ENCODE measurements at places on chromosomes 2 and 18.

DNA sequence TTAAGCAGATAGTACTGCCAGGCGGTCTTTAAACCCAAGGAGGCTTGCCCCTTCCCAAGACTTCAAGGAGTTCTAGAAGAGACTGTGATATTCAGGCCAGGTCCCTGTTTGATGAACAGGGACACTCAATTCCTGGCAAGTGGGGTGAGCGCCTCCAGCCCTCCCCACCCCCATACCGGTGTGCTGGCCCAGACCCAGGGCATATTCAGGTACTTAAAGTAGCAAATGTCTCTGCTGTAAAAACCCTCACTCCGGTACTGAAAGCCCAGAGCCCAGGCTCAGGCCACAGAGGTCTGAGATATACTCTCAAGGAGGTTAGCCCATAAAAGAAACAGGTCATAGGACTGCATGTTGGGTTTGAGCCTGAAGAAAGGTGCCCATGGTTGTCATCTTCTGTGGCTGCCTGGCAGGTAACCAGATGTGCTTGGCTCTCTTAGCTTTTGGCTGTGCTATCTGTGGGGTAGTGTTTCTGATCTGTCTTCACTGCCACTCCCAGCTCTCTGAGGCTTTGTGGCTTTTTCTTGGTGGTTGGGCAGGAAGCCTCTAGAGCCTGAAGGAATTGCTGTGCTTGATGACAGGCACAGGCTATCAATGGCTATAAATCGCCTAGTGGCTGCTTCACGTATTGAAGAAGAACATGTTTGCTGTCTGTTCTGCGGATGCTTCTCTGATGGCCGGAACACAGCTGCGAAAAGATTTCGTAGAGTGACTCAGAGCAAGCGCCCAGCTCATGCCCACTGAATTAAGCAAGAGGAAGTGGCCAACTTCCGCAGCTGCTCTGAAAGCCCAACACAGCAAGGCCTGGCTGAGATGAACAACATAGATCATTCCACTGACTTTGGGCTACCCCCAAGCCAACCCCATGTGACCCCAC lies 63.3 kb upstream of the ALPP start:
- DNase-seq, result peak; percentile 98

DNA sequence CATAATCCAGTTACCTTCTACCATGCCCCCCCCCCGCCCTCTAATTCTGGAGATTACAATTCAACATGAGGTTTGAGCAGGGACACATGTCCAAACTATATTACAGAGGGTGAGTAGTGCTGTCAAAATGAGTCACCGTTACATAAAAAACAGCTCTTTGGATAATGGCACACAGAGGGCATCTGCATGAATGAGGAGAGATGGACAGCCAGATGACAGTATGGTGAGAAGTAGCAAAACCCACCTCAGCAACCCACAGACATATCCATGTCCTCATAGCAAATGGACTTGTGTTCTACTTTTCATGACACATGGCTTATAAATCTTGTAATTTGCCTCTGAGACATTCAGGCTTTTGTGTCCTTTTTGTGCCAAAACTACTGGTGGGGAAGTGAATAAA lies 132.0 kb downstream of the EML6 start:
- DNase-seq, result no peak

DNA sequence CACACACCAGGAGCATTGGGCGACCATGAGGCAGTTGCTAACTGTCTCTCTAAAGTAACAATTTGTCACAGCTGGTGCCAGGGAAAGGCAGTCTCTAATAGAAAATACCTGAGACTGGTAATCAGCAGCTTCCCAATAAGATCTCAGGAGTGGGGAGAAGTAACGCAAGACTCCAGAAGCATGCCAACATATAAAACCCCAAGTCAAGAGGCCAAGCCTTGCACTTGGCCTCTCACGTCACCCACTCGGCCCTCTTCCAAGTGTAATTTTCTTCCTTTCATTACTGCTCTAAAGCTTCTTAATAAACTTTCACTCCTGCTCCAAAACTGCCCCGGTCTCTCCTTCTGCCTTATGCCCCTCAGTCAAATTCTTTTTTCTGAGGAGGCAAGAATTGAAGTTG lies 455.6 kb upstream of the ACVR2A start:
- DNase-seq, result no peak

GRCh38 chr2:226981791-226982326 lies 146.0 kb downstream of the RHBDD1 start:
- no peak for DNase-seq

DNA sequence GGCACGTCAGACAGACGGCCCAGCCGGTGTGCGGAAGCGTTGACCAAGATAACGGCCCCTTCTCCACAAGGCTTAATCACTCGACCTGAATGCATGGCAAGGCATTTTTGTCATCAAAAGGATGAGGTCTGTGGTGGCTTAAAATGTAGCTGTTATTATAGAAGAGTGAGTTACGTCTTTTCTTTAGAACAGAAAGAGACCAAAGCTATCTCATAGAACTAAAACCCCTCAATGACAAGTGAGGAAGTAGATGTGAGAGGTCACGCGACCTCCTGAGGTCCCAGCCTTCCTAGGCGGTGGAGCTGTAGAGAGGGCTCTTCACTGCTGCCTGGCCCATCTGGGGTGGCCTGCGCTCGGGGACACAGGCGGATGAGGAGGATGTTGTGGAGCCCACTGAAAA lies 75.7 kb downstream of the LDLRAD4 start:
- no peak for DNase-seq

DNA sequence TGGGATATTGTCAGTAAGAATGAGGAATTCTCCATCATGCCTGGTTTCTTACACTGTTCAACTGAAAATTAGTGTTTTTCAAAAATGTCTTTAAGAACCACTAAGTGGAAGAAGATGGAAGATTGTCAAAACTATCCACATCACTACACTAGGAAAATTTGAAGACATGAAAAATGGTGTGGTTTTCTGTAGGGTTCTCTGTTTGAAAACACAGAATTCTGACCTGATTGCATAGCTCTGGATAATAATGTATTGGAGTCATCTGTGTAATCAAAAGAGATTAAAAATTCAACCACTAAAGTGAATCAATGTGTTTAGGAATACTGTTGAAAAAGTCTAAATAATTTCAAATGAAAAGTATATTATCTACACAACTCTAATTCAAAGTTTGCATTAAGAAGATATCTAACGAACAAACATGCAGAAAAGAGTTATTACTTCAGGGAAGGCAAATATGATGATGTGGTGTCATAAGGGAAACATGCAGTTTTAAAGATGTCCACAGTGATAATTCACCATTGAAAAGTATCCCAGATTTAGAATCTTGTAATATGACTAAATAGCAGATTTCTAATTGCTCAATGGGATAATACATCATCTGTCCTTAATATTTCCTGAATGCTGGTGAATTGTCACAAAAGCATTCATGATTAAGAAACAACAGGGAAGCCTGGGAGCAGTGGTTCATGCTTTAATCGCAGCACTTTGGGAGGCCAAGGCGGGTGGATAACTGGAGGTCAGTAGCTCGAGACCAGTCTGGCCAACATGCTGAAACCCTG lies 116.9 kb downstream of the ERBB4 start:
- no peak for DNase-seq

GRCh38 chr18:36608107-36608506 lies 220.7 kb downstream of the TPGS2 start:
- no peak for DNase-seq

- no peak for DNase-seq
Measured at GRCh38 chr18:39205565-39206195, 1640.1 kb upstream of the CELF4 start.

- no peak for DNase-seq
Measured at GRCh38 chr2:60262178-60262577, 291.3 kb downstream of the BCL11A start.

DNA sequence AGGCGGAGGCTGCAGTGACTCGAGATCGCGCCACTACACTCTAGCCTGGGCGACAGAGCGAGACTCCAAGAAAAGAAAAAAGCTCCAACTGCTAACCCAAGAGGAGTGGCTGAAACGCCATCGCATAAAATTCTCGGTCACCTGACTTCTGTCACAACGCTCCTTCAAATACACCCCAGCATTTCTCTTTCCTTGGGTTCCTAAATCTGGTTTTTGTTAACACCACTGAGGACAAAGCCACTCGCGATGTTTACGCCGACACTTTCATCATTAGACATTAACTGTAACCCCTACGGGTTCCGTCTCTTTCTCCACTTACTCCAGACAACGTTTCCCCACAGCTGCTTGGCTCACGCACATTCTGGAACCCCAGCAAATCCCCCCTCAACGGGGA lies 679 bp downstream of the CLK1 start:
- DNase-seq, result peak; percentile 50

- DNase-seq, result no peak
Measured at GRCh38 chr2:126399001-126399400, 257.0 kb upstream of the GYPC start.

- DNase-seq, result no peak
Measured at GRCh38 chr2:23695214-23695889, 231.6 kb downstream of the ATAD2B start.

DNA sequence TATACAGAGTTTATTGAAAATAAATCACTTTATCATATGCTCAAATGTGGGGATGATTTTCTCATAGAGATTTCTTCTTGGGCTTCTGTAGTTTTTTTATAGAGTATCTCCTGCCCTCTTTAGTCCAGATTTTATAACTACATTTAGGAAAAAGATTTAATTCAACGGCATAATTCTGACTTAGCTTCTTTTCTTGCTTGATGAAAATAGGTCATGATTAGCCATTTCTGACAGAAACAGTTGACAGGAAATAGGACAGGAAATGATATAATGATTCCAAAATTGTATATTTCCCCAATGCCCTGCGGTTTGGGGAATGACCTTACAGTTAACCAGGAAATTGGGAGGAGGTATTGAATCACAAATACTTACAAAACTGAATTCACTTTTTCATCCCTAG lies 1531.9 kb upstream of the ACVR2A start:
- DNase-seq, result peak; percentile 3

DNA sequence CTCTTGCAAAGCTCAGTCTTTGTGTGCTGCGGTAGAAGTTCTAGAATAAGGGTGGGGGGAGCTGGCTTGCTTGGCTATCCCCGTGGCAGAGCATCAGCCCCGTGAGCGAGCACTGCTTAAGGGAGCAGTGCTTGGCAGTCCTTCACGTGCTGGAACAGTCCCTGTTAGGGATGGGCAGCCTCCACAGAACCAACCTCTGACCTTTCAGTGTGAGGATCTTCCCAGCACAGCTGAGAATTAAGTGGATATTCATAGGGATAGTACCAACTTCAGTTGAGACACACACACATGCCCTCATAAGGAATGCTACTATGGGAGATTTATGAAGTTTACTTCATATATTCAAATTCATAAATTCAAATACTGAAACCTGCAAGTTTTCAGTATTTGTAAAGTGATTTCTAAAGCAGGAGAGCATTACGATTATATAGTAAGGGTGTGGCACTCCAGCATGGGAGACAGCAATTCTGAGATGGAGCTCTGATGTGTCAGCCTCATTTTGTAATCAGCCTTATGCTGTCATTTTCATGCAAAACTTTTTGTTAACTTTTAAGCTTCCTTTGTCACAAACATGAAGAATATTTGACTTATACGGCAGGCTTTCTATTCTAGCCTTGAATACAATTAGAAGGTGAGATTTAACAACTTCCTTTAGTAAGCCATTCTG lies 39.5 kb downstream of the ATP9B start:
- DNase-seq, result no peak

- DNase-seq, result no peak
Measured at GRCh38 chr2:18402-19271, 27.7 kb downstream of the FAM110C start.

- no peak for DNase-seq
Measured at GRCh38 chr2:215825707-215826106, 187.6 kb downstream of the MREG start.

DNA sequence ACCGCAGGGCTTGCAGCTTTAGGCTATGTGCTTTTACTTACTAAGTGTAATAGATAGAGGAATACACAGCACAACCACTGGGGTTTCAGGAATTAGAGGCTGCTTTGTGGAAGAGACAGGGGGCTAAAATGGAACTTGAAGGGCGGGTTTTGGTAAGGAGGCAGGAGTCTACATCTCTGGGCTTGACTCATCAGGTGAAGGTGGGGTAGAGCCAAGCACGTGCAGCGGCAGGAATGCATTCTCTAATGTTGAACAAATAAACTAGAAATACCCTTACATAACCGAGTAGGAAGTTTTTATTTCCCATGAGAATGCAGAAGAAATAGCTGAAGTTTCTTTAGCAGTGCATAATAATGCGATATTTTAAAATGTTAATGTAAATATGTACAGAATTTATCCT lies 673.8 kb upstream of the SALL3 start:
- DNase-seq, result no peak

DNA sequence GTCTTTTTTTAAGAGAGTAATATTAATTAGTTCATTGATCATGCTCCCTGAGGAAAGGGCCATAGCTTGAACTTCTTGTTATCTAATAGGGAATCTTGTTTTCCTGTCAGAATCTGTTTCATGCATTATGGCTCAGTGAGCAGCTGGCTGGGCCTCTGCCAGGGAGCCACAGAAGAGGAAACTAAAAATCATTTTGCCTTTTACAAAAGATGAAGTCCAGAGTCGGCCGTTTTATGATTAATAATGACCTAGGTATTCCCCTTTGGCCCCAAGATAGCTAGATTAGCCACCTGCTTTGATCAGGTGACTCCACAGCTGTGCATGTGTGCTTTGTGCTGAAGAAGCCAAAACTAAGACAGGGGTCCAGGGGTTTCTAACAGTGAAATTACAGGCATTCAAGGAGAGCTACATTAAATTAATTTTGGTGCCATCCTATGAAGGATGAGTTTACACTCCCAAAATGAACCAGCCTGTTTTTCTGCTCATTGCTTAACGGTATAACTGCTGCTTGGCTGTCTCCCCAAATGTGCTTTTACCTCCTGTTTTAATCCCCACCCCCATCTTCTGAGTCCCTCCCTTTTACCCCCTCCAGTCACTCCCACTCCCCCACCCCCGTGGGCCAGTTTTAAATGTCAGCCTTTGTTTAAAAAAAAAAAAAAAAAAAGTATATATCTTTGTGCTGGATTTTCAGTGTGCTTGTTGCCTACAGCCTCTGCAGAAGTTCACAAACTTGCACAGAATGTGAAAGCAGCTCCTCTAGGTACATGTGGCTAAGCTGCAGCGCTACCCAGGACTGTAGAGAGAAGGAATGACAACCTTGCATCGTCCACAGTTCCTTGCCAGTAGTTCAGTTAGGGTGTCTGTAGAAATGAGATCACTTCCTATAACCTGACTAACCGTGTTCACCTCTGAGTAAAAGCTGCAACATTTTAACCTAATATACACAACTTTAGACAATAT lies 93.1 kb downstream of the CABLES1 start:
- DNase-seq, result no peak

DNA sequence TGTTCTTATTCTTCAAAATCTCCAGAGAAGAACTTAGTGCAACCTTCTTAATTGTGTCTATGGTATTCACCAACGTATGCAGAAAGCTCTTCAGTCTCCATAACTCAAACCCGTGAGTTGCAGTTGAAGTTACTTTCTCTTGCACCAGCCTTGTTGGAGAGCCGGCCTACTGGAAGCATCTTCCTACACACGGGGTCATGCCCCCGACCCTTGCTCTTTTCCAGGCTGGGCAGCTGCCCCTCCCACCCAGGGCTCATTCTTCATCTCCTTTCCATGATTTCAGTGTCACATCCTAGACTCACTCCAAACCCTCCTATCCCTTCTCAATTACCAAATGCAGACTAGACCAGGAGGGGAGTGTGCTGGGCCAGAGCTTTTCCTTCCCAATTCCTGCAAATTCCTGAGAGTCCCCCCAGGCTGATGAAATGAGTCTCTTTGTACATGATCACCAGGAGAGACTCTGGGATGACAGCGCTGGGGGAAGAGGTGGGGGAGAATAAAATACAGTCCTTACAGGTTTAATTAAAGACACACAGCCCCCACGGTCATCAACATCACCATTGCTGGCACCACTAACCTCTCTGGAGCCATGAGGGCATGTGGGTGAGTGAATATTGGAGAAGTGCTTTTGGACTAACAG lies 75.3 kb downstream of the COLEC12 start:
- DNase-seq, result no peak

GRCh38 chr18:525036-525797 lies 24.7 kb upstream of the COLEC12 start:
- DNase-seq, result no peak

All from AML-193 (cell line).